Naive thymus-derived CD4-positive, alpha-beta T cell (primary cell): ENCODE measurements at places on chromosomes 6 and 20.

- H3K4me1 ChIP-seq = no peaks in the 10 kb centered on the region
- H3K36me3 ChIP-seq = no peaks in the 10 kb centered on the region
- H3K4me3 ChIP-seq = no peak overlapping the region
- no peak overlapping the region for H3K27ac ChIP-seq
- DNase-seq = no peak
Observed at GRCh38 chr6:117399126-117399525, 26.6 kb downstream of the ROS1 start.

DNA sequence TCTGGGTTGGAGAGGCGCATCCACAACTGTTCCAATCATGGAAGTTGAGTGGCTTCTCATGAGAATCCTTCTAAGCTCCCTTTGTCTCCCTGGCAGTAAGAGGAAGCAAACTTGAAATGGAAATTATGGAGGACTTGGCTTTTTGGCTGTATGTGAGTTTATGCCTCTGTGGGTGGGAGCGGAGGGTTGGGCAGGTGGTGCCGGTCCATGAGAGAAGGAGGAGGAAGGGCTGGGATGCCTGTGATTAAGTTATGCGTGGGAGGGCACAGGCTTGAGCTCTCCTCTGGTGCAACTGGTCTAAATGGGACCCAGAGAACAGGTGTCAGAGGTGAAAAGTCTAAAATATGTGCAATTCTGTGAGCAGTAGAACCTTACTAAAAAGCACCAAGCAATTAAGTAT lies 2.2 kb downstream of the PHACTR3 start:
- no peak overlapping the region for H3K4me3 ChIP-seq
- no peaks in the 10 kb centered on the region for H3K36me3 ChIP-seq
- H3K27me3 ChIP-seq = no peaks in the 10 kb centered on the region
- no peak overlapping the region for H3K27ac ChIP-seq
- no peaks in the 10 kb centered on the region for H3K4me1 ChIP-seq
- no peak for DNase-seq

DNA sequence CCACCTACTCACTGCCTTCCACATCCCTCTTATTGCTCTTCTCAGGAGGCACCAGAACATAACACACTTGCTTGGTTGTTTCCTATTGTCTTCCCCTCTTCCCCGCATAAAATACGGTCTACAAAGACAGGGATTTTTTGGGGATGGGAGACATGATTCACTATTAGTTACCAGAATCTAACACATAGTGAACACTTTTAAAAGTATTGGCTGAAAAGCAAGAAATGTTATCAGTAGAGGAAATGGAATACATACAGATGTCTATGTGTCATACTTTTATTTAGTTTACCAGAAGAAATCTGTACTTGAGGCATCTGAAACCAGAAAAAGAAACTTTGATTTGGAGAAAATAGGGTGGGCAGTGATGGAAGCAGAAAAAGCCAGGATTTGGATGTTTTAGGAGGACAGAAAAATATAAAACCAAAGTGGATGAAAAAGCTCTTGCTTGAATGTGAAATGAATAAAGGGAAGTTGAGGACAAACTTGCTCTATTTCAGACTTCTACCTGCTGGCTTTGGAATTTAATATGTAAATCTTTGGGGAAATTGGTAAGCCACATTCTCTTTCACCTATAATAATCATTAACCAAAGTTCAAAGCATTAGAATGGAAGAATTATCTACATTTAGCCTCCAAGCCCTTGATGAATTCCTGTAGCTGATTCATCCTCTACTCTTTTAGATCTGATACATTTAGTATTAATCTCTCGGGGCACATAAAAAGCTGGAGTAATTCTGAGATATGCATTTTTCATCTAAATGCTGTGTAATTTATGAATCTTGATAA lies 82.6 kb downstream of the DOK5 start:
- no peaks in the 10 kb centered on the region for H3K36me3 ChIP-seq
- no peak overlapping the region for H3K27ac ChIP-seq
- no peaks in the 10 kb centered on the region for H3K27me3 ChIP-seq
- no peak overlapping the region for H3K4me3 ChIP-seq

GRCh38 chr6:593907-594212 lies 63.0 kb downstream of the HUS1B start:
- no peak overlapping the region for H3K27ac ChIP-seq
- H3K4me3 ChIP-seq = no peak overlapping the region
- H3K27me3 ChIP-seq = no peaks in the 10 kb centered on the region
- no peak for DNase-seq

- H3K36me3 ChIP-seq = no peaks in the 10 kb centered on the region
- DNase-seq = no peak
- H3K4me1 ChIP-seq = no peaks in the 10 kb centered on the region
- H3K4me3 ChIP-seq = no peak overlapping the region
- H3K27me3 ChIP-seq = no peaks in the 10 kb centered on the region
Observed at GRCh38 chr6:92538926-92539325, 880.4 kb downstream of the EPHA7 start.

DNA sequence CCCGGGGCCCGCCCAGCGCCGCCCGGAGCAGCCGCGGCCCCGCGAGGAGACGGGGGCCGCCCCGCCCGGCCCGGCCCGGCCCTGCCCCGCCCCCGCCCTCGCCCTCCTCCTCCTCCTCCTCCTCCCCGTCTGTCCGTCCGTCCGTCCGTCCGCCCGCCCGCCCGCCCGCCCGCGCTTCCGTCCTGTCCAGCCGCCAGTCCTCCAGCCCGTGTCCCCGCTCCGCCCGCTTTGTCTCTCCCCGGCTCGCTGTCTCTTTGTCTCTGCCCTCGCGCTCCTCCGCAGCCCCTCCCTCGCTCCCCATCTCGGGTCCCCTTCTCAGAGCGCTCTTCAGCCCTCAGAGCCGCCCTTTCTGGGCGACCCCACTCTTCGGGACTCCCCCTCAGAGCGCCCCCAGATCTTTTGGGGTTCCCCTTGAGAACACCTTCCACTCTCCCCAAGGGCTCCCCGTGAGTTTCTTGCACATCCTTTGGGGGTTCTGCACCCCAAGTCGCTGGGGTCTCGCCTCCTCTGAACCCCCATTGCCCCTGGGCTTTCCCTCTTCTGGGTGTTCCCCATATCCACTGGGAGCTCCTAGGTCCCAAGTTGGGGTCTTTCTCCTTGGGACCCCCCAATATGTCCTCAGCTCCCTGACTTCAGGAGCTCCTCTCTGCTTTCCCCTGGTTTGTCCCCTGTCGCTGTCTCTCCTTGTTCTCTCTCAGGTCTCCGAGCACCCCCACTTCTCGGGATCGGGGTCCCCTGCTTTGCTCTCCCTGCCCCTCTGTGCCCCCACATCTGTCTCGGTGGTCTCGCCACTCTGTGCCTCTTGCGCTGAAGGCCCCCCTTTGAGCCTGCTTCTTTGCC lies 79.5 kb upstream of the MYL9 start:
- DNase-seq = peak; percentile 38
- H3K4me1 ChIP-seq = peaks cover 48% of the 10 kb centered on the region
- no peaks in the 10 kb centered on the region for H3K36me3 ChIP-seq

DNA sequence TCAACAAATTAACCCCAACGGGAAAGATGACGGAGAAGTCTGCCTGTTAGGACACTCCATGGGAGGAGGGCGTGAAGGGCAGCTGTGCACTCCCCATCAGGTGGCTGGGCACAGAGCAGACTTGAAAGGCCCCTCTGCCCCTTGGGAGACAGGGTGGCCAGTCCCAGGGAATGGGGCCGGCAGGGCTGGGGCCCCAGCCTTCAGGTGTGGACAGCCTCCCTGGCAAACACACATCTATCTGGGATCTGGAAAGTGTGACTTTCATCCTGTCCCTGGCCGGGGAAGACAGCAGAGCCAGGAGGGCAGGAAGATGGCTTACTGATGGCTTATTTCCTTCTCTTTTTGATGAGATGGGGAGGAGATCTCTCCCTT lies 4.5 kb upstream of the FRMD1 start:
- no peaks in the 10 kb centered on the region for H3K27me3 ChIP-seq
- H3K36me3 ChIP-seq = no peaks in the 10 kb centered on the region
- H3K27ac ChIP-seq = no peak overlapping the region
- H3K4me3 ChIP-seq = no peak overlapping the region
- DNase-seq = no peak

DNA sequence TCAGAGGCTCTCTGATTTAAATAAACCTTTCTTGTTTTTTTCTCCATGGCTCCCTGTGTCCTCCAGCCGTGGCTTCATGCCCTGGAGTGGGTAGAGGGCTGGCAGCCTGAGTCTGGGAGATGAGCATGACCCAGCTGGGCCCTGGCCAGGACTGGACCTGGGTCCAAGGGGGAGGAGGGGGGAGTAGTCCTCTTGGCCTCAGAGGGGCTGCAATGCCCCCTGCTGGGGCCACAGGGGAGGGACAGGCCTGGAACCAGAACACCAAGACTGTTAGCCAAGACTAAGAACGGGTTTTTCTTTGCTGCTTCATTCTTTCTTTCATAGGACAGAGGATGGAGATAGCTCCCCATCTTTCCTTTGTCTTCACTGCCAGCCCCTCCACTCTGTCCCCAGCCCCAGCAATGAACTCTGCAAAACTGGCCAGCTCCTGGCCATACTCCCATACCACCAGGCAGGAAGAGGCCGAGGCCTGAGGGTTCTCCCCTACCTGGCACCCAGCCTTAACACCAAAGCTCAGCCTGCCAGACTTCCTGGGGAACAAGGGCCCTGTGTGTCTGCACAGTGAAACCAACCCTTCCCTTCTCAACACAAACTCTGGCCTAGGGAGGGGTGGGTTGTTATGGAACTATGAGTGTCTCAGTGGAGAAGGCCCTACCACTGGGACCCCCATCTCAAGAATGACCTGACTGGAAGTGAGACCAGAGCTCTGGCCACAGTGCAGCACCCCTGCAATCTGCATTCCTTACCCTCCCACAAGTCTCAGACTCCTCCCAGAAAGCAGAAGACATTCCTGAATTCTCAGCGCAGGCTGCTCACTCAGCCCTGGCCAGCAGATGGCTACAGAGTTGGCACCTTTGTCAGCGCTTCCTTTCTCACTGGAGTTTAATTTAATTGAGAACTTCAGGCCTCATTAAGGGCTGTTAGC lies 11.0 kb downstream of the SLC29A1 start:
- DNase-seq = no peak
- H3K4me1 ChIP-seq = peaks cover 7% of the 10 kb centered on the region
- H3K27ac ChIP-seq = no peak overlapping the region
- no peaks in the 10 kb centered on the region for H3K27me3 ChIP-seq
- no peaks in the 10 kb centered on the region for H3K36me3 ChIP-seq

GRCh38 chr6:161829291-161829729 lies 555.4 kb upstream of the AGPAT4 start:
- no peaks in the 10 kb centered on the region for H3K4me1 ChIP-seq
- no peak overlapping the region for H3K4me3 ChIP-seq
- H3K36me3 ChIP-seq = no peaks in the 10 kb centered on the region
- no peak for DNase-seq

DNA sequence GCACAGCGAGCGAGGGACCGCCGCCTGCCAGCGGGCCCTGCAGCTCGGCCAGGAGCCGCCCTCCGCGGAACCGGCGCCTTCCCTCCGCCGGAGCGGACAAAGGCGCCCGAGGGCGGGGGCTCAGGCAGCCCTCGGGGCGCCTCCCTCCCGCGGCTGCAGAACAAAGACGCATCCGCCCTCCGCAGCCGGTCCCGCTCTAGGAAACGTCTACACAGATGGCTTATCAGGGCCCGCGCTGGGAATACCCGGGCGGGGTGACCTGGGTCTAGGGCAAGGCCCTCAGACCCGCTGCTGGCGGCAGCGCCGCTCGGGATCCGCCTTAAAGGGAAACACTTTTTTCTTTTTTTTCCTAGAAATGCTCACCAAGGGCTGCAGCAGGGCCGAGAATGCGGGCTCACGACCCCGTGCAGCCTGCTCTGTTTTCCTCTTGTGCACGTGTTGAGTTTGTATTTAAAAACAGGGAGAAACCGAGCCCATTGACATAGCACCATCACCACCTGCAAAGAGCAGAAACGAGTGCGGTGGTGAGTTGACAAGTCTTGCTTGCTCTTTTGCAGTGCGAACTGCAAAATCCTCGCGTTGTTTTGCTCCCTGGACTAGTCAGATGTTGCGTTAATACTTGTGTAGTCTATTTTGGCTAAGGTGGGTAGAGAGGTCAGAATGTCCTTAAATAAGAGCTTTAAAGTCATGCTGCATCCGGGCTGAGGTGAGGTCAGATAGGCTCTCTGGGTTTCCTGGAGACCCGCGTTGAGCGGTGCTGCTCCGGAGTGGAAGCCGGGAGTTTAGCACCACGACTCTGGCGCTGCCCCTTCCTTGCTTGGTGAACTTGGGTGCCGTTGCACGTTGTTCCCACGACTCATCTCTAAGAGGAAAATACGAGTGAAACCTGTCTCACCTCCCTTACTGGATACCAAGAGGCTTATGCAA lies 1.1 kb upstream of the RPS6KA2 start:
- peaks cover 16% of the 10 kb centered on the region for H3K4me1 ChIP-seq
- peak overlapping the region; percentile 91 for H3K4me3 ChIP-seq
- H3K27ac ChIP-seq = peak overlapping the region; percentile 66
- no peaks in the 10 kb centered on the region for H3K27me3 ChIP-seq
- no peak for DNase-seq

- DNase-seq = no peak
- H3K36me3 ChIP-seq = no peaks in the 10 kb centered on the region
- no peak overlapping the region for H3K4me3 ChIP-seq
- no peaks in the 10 kb centered on the region for H3K4me1 ChIP-seq
Observed at GRCh38 chr6:131024565-131024964, 38.5 kb downstream of the EPB41L2 start.

GRCh38 chr20:31836853-31837608 lies 8.4 kb downstream of the FOXS1 start:
- DNase-seq = no peak
- H3K27me3 ChIP-seq = no peaks in the 10 kb centered on the region
- no peaks in the 10 kb centered on the region for H3K36me3 ChIP-seq
- H3K27ac ChIP-seq = no peak overlapping the region
- H3K4me1 ChIP-seq = no peaks in the 10 kb centered on the region

GRCh38 chr20:17674722-17675518 lies 7.1 kb downstream of the RRBP1 start:
- H3K4me3 ChIP-seq = no peak overlapping the region
- H3K4me1 ChIP-seq = no peaks in the 10 kb centered on the region
- no peak for DNase-seq
- no peak overlapping the region for H3K27ac ChIP-seq
- no peaks in the 10 kb centered on the region for H3K27me3 ChIP-seq

- H3K27me3 ChIP-seq = no peaks in the 10 kb centered on the region
- no peak overlapping the region for H3K4me3 ChIP-seq
- DNase-seq = no peak
- no peaks in the 10 kb centered on the region for H3K4me1 ChIP-seq
- no peak overlapping the region for H3K27ac ChIP-seq
Observed at GRCh38 chr6:105797286-105797979, 288.7 kb upstream of the PRDM1 start.

- peaks cover 15% of the 10 kb centered on the region for H3K4me1 ChIP-seq
- H3K36me3 ChIP-seq = no peaks in the 10 kb centered on the region
- H3K27me3 ChIP-seq = no peaks in the 10 kb centered on the region
- H3K4me3 ChIP-seq = peak overlapping the region; percentile 65
- H3K27ac ChIP-seq = peak overlapping the region; percentile 95
Observed at GRCh38 chr6:35258858-35259193, 709 bp upstream of the ZNF76 start.

DNA sequence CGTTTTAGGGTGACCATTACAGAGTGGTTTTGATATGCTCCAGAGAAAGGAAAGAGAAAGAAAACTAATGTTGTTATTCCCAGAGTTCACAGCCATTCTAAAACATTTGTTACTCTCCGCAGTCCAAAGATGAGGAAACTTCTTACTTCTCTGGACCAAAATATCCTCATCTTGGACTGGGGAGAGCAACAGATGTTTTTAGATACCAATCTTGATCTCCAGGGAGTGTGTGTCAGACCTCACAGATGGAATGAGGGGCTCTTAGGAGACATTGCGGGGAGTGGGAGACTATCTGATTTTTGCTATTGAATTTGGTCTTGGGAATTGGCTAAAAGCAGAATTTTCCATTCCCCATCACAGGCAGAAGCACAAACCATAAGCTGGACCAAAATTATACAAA lies 110.8 kb downstream of the TNFAIP3 start:
- H3K4me1 ChIP-seq = peaks cover 17% of the 10 kb centered on the region
- H3K27ac ChIP-seq = no peak overlapping the region
- no peaks in the 10 kb centered on the region for H3K27me3 ChIP-seq
- no peaks in the 10 kb centered on the region for H3K36me3 ChIP-seq
